ENCODE measurements at places on chromosomes 7 and 10.
A peak's percentile ranks its signal among the peaks of the same experiment; 100 is the strongest.

DNA sequence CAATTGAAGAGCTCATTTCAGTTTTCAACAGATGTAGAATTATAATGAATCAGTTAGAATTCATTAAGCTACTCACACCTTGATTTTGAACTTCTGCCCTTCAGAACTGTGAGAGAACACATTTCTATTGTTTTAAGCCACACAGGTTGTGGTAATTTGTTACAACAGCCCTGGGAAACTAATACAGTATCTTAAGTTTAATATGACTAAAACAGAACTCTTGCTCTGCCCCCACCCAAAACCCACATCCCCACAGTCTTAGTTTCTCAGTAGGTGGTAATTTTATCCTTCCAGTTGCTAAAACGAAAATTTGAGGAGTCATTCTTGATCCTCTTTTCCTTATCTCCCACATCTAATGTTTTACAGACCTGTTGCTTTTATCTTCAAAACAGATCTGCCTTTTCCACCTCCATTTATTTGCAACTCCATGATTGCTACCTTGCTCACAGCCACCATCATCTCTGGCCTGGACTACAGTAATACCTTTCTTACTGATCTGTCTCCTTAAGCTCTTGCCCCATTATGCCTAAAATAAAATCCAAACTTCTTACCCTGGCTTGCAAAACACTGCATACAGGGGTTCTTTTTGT, 72.8 kb upstream of the NXPH1 start:
- no peak for DNase-seq

- DNase-seq = no peak
Observed at GRCh38 chr7:107043921-107044346, 571 bp upstream of the PRKAR2B start.

DNA sequence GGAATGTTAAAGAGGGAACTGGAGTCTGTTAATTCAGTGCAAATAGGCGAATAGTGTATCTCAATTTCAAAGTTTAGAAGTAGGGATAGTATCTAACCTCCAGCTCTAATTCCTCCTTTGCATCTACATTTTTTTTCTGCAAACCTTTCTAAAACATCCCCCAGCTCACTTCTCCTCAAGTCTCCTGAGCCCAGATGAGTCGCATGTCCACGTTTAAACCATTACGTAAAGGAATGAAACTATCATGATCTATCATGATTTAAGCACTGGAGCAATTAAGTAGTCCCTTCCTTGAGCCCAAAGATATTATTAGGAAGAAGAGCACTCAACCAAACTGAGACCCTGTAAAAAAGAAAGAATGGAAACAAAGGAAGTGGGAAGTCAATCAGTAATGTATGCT, 29.9 kb downstream of the GPR22 start:
- DNase-seq = no peak

DNA sequence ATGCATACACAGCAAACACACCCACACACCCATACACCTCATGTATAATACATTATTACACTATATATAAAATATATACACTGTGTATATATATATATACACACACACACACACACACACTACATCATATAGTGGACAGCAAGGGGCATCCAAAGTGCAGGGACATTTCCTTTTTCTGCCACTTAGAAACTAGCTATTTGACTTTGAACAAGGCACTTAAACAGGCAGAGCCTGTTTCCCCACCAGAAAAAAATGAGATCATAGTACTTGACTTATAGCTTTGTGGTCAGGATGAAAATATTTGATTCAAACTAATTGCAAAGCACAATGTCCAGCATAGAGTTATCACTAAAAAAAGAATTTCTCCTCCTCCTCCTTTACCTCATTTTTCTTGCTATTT, 254.3 kb upstream of the NPVF start:
- no peak for DNase-seq

GRCh38 chr10:68121852-68122251, 12.6 kb downstream of the MYPN start:
- no peak for DNase-seq

GRCh38 chr7:28981161-28981465, 23.0 kb upstream of the TRIL start:
- DNase-seq = no peak

DNA sequence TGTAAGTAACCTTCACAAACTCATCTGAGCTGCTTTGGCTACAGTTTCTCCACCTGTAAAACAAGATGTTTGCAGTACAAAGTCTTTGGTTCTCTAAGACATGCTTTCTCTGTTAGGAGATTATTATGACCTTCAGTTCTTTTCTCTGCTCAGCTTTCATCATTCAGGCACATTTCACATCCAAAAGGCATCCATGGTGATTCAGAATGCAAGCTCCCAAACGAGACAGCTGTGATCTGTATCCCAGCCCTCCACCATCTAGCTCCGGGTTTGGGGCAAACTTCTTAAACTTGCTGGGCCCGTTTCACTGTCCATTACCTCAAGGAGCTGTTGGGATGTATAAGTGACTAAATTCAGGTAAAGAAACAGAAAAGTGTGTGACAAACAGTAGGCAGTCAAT, 95.8 kb upstream of the COL1A2 start:
- no peak for DNase-seq

DNA sequence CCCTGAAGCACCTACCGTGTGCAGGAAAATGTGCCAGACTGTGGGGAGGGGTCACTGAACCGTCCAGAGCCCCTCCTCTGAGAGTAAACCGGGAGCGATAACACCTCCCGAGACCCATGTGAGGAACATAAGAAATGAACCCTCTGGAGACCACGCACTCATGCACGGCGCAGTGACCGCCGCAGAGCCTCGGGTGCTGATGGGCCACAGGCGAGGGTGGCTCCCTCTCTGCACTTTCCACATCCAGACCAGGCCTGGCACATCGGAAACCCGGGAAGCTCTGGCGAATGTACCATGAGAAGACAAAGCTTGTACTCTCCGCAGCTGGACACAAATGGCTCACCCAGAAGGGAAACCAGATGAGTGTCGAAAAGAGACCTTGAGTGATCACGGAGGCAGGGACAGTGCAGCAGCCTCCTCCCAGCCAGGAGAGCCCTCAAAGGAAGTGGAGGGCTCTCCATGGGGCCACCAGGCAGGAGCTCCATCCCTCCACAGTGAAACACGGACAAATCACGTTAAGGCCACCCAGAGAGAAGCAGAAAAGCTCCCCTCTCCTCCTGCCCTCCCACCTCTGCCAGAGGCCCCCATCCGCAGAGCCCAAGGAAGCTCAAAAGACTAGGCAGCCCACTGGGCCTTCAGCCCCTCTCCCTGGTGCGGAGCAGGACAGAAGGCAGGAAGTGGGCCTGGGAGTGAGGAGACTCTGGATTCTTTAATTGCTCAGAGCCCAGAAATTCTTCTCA, 178.1 kb upstream of the PPP2R2D start:
- no peak for DNase-seq

DNA sequence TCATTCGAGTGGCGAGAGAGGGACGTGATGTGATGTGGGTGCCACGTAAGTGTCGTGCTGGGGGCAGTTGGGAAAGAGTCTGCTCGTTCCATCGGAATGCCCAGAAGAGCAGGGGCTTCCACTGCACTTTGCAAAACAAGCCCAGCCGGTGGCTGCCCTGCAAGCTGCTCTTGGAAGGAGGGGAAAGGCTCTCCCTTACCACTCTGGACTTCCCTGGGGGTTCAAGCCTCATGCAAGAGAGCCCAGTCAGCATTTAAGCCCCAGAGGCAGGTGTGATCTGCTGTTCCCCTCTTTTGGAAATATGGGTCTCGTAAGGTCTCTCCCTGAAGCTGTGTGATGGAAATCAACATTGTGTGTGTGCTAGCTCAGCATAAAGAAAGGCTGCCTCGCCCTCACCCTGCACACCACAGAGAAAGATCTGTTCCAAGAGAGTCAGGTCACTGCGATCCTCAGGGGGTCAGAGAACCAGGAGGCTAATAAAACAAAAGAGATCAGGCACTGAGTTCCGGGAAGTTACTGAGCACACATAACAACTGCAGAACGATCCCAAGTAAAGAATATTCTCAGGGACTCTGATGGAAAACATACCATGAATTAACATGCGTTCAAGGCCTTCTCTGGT, 212.5 kb downstream of the ADAM12 start:
- no peak for DNase-seq

DNA sequence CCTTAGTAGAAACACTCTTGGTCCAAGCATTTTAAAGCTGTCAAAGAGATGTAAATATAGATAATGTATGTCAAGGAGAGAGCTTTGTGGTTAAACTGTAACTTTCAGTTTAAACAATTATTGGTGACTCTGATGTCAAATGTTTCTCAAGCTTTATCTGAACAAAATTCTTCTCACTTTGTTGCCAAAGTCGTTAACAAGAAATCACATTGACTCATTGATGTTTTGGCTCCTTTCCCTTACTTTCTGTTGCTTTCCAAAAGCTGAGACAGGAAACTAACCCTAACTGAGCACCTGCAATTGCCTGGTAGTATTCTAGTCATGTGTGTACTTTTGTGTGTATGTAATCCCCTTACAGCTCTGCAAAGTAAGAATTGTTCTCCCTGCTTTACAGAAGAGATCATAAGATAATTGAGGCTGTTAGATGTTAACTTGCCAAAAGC, 108.5 kb downstream of the CFTR start:
- no peak for DNase-seq

GRCh38 chr7:101549734-101550133, 79.4 kb downstream of the MYL10 start:
- no peak for DNase-seq

DNA sequence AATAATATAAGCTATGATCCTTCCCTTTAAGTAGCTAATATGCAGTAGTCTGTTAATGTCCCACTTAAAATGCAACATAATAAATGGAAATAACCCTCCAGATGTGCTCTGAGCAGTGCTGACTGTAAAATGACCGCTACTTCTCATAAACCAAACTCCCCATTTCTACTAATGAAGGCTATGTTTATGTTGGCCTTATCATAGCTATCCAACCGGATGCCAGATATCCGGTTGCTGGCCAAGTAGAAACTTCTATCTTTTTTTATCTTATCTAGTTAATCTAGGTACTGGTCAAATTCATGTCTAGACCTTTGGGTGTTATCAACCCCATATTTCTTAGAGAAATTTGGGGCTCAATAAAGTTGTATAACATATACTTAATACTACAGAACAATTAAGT, 56.6 kb downstream of the CHRM2 start:
- DNase-seq = peak; percentile 78

- DNase-seq = no peak
Observed at GRCh38 chr10:103396789-103397087, 312 bp downstream of the PDCD11 start.

DNA sequence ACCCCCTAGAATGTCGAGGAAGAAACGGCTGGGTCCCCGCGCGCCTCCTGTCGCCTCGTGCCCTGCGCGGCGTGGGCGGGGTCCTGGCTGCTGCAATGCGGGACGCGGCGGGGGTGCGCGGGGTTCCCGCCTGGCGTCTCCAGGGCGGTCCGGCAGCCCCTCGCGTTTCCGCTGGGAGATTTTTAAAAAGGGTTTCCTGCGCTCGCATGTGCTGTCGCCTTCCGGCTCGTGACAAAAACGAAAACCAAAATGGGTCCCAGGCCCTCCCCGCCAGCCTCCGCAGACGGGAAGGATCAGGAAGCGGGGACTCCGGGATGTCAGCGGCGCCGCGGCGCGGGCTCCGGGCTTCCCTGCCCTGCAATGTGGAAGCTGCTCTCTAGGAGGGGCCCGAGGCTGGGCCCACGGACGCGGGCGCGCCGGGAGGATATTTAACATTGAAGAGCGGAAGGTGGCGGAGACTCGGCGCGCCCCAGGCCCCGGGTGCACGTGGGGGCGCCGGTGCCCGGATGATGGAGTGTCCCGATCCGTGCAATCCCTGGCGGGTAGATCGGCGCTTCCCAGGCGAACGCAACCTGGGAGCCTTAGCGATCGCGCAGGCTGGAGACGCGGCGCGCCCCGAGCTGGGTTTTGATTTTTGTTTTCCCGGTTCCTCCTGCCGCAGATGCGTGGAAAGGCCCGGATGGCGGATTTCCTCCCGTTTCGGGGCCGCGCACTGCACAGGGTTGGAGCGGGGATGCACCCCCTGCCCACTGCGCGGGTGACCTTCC, 1.0 kb downstream of the PFKP start:
- DNase-seq = peak; percentile 74

- no peak for DNase-seq
Observed at GRCh38 chr10:49667991-49668390, 11.5 kb upstream of the C10orf53 start.

DNA sequence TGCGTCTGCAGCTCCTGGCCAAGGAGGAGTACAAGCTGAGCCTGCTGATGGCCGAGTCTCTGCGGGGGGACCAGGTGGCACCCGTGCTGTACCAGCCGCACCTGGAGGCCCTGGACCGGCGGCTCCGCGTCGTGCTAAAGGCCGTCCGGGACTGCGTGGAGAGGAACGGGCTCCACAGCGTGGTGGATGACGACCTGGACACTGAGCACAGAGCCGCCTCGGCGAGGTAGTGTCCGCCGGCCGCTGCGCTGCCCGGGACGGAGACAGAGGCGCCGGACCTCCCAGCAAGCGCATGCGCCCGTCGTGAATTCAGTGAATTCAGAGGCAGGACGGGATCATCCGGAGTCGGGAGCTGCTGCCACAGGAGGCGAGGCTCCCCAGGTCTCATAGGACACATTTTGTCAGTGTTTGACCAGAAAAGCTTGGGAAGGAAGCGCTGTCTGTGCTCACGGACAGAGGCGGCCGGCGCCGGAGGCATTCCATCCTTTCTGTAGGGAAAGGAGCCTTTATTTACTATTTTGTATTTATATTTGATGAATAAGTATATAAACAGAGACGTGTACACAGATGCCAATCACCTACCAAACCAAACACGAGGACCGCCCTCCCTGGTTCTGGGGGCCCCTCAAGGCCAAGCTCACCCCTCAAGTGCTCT, 30.1 kb upstream of the FOXL3 start:
- DNase-seq = no peak

- DNase-seq = peak; percentile 36
Observed at GRCh38 chr10:34815185-34816084, at the start of gene PARD3. Gene PARD3 (minus strand): TSS chr10:34815296. CDS start chr10:34814995, 301 bp downstream.

DNA sequence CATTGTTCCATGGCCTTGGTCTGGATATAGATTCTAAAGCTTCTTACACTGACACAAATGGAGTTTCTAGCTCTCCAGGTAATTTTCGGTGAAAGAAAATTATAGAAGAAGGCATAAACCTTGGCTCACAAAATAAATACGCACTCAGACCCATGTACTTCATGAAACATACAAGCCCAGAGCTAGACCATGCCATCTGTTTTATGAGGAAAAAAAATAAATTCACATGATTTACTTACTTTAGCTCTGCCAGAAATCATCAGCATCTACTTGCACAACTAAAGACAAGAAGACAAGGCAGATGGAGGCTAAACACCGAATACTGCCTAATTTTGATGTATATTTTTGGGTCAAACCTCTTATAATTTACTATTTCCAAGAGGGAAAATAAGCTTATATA, 197.4 kb upstream of the KLF14 start:
- no peak for DNase-seq

- DNase-seq = no peak
Observed at GRCh38 chr7:129405527-129405926, 28.7 kb upstream of the STRIP2 start.

Data from common myeloid progenitor, CD34-positive (primary cell).